ENCODE measurements at places on chromosomes 1 and 21.

- no peak for DNase-seq
Measured at GRCh38 chr1:155761736-155762405, 73.0 kb downstream of the DAP3 start.

GRCh38 chr1:76547916-76548315 is 319.4 kb upstream of the ST6GALNAC5 start:
- DNase-seq, result no peak

DNA sequence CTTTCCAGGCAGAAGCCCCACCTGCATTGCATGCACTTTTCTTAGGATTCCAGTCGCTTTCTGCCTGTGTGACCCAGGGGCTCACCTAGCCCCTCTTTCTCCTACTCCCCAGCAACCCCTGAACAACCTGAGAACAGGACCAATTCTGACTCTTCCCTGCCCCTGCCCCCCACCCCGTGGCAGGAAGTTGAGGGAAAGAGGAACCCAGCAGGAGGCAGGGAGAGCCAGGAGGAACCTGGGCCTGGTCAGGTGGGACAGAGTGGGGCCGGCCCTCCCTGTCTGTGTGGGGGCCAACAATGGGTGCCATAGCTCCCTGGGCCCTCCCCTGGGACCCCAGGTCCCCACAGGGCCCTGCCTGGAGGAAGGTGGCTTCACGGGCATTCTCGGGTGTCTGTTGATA is 6.1 kb downstream of the BMP8A start:
- DNase-seq, result no peak

DNA sequence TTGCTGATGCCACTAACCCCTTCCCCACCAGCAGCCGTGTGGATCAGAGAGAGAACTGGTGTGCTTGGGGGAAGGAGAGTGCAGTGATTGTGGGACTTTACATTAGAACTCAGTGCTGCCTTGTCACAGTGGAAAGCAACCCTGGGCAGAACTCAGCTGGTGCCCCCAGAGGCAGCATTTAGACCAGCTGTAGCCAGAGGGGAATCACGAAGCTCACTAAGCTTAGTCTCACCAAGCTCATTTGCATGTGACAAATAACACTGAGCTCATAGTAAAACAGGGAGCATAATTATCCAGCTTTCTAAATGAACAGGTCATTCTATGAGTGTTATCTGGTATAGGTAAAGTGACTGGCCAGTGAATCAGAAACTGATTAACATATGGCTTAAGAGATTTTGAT is 9.8 kb upstream of the SMAP2 start:
- no peak for DNase-seq

DNA sequence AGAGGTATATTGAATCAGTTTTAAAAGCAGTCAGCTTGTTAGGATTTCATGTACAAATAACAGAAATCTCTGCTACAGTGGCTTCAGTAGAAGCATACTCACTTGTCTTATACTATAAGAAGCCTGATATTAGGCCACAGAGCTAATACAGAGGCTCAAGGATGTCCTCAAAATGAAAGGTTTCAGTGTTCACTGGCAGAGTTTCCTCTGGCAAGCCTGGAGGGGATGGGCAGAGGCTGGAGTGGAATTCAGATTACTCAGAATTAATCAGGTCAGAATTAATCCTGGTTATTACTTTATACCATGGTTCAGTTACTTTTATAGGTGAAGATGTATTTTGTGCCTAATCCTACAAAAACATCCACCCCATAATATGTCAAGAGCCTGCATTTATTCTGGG is 520.5 kb downstream of the USP25 start:
- no peak for DNase-seq

DNA sequence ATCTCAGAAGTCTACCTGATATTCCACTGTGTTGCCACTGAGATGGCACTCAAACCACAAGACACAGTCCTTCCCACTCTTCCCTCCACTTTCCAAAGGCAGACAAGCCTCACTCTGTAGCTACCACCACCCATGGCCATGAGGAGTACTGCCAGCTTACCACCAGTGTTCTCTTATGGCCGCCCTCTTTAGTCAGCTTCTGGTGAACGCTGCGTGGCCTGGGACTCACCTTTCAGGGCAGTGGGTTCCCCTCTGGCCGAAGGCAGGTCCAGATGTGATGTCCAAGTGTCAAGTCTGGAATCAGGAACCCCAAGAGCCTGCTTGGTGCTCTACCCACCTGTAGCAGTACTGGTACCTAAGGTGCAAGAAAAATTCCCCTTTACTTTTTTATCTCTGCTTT is 580.8 kb downstream of the LRRIQ3 start:
- DNase-seq, result no peak

DNA sequence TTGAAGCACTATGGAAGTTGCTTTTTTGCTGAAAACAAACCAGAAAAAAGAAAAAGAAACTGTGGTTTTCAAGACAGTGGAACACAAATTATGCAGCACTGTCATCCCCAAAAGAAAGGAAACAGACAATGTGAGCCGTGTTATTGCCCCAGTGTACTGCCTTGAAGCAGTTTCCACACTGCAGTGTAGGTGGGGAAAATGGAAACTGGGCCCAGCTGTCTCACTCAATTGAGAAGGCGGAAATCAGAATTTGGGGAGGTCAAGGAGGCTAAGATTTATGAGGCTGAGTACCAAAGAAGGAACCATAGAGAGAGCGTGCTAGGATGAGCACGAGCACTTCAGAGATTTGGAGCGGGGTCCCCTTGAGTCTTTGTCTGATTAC is 55.5 kb downstream of the MPZL1 start:
- no peak for DNase-seq

DNA sequence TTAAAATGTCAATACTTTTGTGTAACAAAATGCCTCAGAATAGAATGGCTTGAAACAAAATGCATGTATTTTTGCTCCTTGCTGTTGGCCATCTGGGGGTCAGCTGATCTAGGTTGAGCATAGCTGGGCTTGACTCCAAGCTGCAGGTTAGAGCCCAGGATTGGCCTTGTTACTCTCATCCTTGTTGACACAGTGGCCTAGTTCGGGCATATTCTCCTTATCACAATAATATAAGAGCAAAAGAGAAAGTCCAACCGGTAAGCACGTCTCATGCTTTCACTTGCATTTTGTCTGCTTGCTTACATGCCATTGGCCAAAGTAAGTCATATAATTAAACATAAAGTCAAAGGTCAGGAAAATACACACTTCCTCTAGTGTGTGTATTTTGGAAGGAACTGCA is 456.2 kb downstream of the KCNT2 start:
- no peak for DNase-seq
